ENCODE measurements at places on chromosomes 2 and 18.
A peak's percentile ranks its signal among the peaks of the same experiment; 100 is the strongest.

DNA sequence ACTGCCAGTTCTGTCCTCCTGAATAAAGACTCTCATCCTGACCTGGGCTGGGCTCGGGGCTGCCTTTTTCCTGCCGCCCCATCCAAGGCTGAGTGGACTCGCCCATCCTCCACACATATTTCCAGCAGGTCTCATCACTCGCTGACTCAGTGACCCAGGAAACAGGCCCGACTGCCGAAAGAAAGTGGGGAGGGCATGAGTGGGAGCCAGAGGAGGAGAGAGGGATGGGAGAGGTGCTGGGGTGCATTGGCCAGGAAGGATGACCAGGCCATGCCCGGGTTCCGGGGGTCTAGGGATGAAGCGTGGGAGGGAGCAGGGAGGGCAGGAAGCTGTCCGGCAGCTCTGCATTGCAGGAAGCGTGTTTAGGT is 66.7 kb downstream of the TWIST2 start:
- peak; percentile 22 for DNase-seq

- DNase-seq: no peak
Observed at GRCh38 chr18:69777248-69777647, 170.4 kb downstream of the CD226 start.

GRCh38 chr2:218002845-218003180 is at the start of gene TNS1:
TSS of gene TNS1 (minus strand) at chr2:218002995. CDS start at chr2:218002872, 123 bp downstream.
- DNase-seq: no peak

DNA sequence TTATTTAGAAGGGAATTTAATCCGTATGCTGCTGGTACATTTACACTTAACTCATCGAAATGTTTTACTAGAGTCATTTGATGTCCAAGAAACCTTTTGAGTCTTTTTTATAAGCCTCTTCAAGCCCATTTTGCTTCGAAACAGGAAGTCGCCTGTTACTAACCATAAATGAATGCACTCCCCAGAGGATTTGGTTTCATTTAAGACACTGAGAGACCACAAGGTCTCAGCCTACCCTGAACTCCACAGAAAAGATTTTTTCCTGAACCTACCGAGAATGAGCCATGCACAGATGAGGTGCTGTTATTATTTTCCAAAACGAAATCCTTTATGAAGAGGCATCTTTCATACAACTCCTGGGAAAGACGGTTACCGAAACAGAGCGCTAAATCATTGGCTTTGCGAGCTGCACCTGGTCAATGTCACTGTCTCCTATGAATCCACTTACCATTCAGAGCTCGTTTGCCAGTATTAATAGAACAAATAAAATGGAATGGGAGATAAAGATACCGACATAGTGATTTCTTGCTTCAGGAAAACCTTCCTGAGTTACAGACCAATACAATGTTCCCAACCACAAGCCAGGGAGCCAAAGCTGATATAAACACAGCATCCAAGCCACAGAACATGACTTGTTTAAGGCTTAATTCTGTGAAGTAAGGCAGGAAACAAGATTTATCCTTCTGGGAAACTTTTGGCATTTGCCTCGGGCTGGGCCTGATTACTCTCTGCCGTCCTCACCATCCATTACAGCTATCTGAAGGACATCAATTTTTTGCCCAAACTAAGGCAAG is 382.1 kb downstream of the OSR1 start:
- DNase-seq: peak; percentile 64

- DNase-seq: no peak
Observed at GRCh38 chr2:223570784-223571183, 31.4 kb downstream of the SCG2 start.

Measured in amniotic stem cell (primary cell).